ENCODE measurements at places on chromosomes 3 and 15.

- no peak for DNase-seq
Observed at GRCh38 chr3:132088291-132088690, 53.5 kb upstream of the CPNE4 start.

GRCh38 chr3:57281715-57282114, 10.8 kb downstream of the ASB14 start:
- no peak for DNase-seq

DNA sequence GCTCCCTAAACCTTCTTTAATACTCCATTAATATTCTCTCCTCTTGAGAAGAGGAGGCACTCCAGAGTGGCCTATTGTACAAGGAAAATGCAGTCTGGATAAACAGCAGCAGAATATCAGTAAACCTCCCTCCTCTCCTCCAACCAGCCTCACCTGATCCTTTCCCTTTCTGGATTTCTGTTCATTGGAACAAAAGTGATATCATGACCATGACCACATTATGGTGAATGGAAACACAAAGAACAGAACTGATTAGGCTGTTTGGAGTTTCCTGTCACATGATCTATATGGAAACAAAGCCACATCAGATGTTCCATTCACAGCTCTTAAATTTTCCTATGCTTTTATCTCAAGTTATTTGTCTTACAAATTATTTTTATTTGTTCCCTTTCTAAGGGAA, 14.6 kb downstream of the C2CD4B start:
- DNase-seq: no peak

DNA sequence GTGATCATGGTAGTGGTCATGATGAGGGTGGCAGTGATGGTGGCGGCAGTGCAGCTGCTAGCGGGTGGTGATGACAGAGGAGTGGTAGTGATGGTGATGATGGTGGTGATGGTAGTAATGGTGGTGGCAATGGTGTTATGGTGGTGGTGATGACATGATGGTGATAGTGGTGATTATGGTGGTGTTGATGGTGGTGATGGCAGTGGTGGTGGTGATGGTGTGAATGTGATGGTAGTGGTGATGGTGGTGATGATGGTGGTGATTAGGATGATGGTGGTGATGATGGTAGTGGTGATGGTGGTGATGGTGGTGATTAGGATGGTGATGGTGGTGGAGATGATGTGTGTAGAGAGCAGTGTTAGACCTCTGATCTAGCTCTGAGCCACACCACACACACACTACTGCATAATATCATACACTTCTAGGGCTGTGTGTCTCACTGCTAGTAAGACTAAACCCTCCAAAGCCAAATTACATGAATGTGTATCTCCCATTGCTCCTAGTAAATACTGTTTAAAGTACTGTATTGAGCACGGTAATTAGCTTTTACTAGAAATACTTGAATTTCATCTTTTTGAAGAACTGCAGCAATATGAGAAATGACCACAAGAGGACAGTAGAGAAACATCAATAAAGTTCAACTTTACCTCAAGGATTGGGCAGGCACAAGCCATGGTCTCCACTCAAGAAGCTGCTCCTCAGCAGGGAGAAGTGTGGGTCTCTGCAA, 28.8 kb downstream of the TMED3 start:
- no peak for DNase-seq

GRCh38 chr3:42402394-42403096, 7.9 kb downstream of the LYZL4 start:
- no peak for DNase-seq

DNA sequence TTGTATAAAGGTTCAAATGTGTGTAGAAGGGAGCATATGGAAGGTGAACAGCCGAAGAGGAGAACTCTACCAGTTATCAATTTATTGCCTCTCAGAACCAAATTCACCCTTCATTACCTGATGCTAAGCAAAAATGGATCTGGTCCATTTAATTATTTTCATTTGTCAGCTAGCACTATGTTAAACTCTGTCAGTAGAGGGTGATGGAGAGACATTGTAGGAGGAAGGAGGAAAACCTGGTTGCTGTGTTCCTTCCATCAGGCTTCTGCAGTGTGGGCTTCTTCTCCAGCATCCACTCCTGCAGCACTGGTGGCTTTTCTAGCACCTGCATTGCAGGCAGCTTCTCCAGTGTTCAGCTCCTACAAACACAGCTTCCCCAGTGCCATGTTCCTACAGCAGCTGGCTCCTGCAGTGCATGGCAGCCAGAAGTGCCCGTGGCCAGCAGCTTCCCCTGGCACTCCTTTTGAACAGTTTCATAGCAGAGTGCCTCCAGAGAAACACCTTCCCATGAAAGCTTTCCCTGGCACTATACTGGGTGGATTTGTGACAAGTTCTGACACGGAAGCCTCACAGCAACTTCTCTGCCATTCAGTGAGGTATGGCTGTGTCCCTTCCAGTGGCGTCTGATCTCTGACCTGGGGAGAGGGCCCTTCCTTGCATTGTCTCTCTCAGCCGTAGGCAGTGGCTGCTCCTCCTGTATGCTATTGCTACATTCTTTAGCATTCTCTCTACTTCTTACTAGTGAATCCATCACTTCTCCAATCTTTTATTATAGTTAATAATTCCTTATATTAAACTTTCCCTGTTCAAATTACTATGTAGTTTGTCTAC, 14.6 kb upstream of the IL17RD start:
- no peak for DNase-seq

Data from GM12891 (cell line).